ENCODE measurements at places on chromosomes 7 and 10.

DNA sequence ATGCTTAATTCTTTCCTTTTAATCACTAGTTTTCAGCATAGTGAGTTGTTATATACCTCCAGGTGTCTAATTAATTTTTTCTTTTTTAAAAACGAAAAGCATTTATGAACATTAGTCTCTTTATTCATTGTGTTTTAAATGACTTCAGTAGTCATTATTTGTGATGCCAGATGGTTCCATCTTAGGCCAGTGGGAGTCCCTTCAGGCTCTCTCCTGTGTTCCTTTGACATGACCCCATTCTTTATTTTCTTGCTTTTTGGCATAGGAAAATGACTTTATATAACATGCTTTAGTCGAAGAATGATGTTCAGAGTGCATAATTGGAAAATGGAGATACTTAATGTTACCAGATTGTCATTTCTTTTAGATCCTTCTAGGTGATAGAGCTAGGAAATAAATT, 24.4 kb downstream of the MKLN1 start:
- no peak for DNase-seq

- DNase-seq: peak; percentile 47
Observed at GRCh38 chr7:22417349-22417748, 60.4 kb upstream of the RAPGEF5 start.

- no peak for DNase-seq
Observed at GRCh38 chr7:36750451-36750850, 26.2 kb upstream of the AOAH start.

GRCh38 chr7:140022582-140023211, 40.1 kb downstream of the PARP12 start:
- no peak for DNase-seq

- no peak for DNase-seq
Observed at GRCh38 chr7:137142376-137142775, 201.2 kb downstream of the PTN start.

- no peak for DNase-seq
Observed at GRCh38 chr7:36430186-36430585, 40.5 kb downstream of the ANLN start.

DNA sequence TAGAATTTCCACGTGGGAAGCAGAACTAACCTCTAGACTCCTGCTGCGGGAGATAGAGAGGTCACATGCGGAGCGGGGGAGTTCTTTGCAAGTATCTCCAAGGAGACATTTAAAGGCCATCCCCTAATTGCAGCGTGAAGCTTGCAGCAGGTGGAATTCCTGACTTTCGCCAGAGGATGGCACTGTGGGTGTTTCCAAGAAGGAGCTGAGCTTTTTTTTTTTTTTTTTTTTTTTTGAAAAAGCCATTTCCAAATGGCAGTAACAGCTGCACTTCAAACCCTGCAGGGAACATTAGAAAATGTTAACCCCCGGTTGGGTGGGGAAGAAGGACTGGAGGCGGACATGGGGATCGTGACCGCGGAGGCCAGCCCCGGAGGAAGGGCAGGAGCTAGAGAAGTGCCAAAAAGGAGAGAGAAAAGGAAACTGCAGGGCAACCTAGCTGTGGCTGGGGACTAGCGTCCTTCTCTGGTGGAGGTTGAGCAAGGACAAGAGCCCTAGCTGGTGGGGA, 487.7 kb downstream of the TYW1 start:
- peak; percentile 57 for DNase-seq

DNA sequence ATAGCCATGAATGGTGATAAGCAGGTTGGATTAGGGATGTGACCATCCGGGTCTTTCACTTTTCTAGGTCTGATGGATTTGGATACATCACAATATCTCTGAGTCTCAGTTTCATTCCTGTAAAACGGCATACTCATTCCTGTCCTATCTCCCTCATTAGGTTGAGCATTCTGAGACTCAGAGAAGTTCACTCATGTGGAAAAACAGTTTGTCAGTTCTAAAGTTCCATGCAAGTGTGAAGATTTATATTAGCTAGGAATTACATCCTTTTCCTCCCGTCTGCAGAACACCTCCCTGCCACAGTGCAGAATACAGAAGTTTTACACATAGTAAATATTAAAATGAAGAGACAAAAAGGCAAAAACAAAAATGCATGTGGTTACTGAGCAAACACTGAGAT, 94.2 kb upstream of the SLC25A13 start:
- DNase-seq: no peak

- peak; percentile 42 for DNase-seq
Observed at GRCh38 chr7:125122173-125122572, 192.5 kb upstream of the POT1 start.

Data from NCI-H187 (cell line).